ENCODE measurements at places on chromosomes 1 and 21.
A peak's percentile ranks its signal among the peaks of the same experiment; 100 is the strongest.

DNA sequence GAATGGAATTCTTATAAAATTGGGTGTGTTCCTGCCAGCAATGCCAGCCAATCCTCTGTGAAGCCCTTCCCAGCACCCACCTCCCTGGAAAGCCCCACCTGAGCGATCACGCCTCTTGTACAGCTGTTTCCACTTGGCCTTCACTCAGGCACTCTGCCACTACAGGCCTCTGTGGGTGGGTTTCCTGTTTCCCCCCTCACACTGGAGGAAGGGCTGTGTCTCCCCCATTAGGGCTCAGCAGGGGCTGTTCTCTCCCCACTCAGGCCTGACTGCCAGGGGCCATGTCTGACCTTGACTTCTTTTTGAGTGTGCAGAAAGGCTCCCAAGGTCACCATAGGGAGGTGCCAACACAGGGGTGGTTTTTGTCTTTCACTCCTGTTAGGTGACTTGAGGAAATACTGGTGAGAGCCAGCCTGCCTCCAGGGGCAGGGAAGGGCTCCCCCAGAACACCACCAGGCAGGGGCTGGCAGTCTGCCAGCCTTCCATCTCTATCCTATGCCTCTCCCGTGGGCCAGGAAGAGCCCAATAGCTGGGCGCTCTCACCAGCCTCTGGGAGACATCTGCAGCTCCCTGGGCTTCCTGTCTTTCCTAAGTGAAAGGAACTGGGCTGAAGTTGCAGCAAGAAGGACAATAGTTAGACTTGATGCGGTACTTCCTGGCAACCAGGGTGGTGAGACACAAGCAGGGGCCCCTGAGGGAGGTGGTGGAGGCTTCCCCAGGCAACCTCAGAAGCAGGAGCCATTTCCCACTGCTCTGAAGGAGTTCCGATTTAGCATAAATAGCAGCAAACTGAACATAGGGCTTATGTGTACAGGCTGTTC lies 49.1 kb downstream of the ELK4 start:
- DNase-seq: no peak

- DNase-seq: no peak
Measured at GRCh38 chr1:205961991-205962820, 18.9 kb upstream of the SLC26A9 start.

GRCh38 chr1:48073798-48074530 lies 76.8 kb upstream of the TRABD2B start:
- DNase-seq: no peak

GRCh38 chr1:77322061-77322900 lies 40.5 kb downstream of the AK5 start:
- no peak for DNase-seq

DNA sequence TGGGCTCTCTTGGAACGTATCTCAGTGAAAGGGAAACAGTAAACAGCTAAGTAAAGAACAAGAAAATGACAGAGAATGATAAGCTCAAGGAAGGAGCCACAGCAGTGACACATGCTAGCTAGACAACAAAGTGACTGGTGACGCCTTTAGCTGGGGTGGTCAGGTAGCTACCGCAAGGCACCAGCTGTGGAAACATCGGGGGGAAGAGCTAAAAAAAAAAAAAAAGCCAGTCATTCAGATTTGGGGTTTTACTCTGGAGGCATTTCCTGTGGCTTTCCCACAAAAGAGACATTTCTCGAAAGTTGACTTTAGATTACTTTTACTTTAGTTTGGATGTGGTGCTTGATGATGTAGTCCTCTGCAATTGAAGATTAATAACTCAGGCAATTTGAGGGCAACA lies 2.1 kb downstream of the FHAD1 start:
- DNase-seq: peak; percentile 44

DNA sequence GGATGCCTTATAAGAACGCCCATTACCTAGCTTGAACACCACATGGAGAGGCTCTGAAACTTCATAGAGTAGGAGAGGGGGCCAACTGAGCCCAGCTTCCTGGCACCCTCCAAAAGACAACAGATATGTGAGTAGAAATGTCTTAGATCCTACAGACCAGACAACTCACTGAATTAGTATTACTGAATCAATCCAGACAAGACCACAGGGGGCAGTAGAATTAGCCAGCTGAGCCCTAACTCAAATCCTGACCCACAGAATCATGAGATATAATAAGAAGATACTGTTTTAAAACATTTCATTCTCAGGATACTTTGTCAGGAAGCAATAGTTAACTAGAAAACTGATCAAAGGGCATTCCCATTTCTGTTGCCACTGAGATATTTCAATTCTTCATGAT lies 45.8 kb upstream of the C1orf21 start:
- no peak for DNase-seq

- no peak for DNase-seq
Measured at GRCh38 chr21:34684174-34684876, 15.5 kb downstream of the CLIC6 start.

- DNase-seq: no peak
Measured at GRCh38 chr1:154736841-154737240, 128.9 kb upstream of the ADAR start.

GRCh38 chr21:41979751-41980369 lies 26.0 kb upstream of the C2CD2 start:
- DNase-seq: no peak

GRCh38 chr1:101653482-101653946 lies 343.2 kb downstream of the OLFM3 start:
- no peak for DNase-seq

GRCh38 chr21:16302851-16303282 lies 573.1 kb downstream of the USP25 start:
- DNase-seq: no peak

- DNase-seq: peak; percentile 25
Measured at GRCh38 chr1:43530483-43531106, at the start of gene PTPRF. PTPRF (plus strand) TSS chr1:43530883; CDS start chr1:43545076, 14,193 bp downstream.

- no peak for DNase-seq
Measured at GRCh38 chr1:169043823-169044222, 62.7 kb upstream of the ATP1B1 start.

GRCh38 chr1:117493906-117494305 lies 111.9 kb upstream of the TENT5C start:
- no peak for DNase-seq

GRCh38 chr21:44617071-44617501 lies 5.2 kb downstream of the KRTAP10-8 start:
- DNase-seq: no peak

DNA sequence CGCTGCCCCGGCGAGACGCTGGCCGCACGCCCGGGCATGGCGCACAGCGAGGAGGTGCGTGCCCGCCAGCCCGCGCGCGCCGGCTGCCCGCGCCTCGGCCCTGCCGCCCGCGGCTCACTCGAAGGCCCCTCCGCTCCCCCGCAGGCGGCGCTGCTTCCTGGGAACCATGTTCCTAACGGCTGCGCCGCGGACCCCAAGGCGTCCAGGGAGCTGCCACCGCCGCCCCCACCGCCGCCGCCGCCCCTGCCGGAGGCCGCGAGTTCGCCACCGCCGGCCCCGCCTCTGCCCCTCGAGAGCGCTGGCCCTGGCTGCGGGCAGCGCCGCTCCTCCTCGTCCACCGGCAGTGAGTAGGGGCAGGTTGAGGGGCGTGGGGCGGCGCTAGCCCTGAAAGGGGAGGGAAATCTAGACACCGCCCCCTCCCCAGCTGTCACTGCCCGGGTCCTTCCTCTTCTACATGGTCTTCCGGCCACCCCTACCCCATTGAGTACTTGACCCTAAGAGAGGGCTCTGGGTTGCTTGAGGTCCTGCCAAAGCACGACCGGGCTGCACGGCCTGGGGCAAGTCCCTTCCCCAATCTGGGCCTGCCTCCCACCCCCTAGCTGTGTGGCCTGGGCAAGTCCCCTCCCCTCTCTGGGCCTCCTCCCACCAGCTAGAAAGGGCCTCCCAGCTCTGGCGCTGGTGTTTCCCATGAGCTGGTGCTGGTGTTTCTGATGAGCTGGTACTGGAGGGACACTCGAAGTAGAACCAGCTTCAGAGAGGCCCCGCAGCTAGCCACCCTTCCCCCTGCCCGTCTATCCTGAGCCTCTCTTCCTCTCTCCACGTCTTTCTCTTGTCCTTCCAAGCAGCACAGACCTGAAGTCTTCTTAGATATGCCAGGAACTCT lies 17.0 kb downstream of the TNFRSF25 start:
- no peak for DNase-seq

DNA sequence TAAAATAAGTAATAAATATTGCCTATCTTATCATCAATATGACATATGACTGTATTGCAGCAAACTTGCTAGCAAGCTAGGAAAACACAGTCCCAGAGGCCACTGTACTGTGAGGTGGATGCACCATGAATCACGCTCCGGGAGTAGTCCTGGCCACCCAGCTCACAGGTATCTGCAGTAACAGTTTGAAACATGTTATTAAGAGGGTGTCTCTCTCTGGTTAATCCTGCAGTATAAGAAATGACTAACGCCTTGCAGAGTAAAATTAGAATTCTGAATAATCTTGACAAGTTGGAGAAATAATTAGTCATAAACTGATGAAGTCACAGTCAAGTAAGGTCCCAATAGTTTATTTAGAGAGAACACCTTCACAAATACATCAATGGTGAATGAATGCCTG lies 34.0 kb upstream of the DPT start:
- no peak for DNase-seq

DNA sequence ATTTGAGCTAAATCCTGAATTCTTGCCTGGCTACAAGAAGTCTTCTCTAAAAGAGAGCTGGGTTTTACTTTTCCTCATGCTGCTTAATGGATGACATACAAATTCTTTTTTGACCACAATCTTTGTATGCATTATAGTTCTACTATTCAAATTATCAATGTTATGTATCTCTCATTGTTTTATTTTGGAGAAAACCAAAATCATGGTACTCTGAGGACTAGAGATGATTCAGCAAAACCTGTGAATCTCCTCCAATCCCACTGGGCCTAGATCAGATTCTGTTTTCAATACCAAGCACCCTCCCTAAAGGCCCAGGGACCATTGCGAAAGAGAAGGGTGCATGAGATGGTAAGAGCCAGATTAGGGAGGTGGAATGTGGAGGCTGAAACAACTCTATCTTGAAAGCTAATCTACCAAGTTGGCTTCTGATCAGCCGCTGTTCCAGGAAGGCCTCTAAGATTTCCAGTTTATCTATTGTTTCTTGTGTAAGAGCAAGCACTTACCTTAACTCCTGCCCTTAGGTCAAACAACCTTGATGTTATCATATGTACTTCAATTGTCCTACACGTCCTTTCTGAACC lies 547.2 kb downstream of the PLPP3 start:
- no peak for DNase-seq

GRCh38 chr21:35256468-35256988 lies 207.4 kb upstream of the RUNX1 start:
- DNase-seq: no peak

GRCh38 chr1:229209816-229210215 lies 61.1 kb upstream of the RAB4A start:
- no peak for DNase-seq

DNA sequence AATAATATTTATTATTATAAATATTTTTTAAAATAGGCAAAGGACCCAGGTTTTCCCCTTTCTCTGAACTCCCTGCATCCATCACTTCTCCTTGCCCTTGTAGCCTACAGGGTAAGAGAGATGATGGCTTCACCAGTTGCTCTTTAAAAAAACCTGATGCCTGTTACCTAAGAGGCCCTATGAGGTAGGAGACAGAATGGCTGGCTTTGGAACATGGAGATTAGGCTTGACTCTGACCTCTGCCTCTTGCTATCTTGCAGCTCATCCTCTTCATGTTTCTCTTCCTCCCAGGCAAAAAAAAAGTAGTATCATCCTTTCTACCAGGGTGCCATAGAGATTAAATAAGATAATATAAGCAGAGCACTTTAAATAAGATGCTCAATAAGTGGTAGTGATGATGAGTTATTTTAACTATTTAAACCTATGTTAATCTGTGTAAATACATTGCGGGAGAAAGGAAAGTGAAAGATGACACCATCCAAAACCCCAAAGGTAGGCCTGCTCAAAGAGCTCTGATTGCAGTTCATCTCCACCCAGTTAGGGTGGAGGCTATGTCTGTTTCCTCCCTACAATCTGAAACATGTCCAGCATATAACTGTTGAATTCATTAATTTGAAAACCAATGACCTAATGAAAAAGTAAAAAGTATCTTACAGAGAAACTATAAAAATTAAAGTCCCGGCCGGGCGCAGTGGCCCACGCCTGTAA lies 51.8 kb downstream of the RGS2 start:
- no peak for DNase-seq

DNA sequence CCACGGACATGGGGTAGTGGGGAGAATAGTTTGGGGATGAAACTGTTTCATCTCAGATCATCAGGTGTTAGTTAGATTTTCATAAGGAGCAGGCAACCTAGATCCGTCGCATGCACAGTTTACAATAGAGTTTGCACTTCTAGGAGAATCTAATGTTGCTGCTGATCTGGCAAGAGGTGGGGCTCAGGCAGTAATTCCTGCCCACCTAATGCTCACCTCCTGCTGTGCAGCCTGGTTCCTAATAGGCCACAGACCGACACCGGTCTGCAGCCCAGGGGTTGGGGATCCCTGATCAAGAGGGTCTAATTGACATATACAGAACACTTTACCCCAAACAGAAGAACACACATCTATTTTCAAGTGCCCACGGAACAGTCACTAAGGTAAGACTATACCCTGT lies 275.1 kb downstream of the PTPRU start:
- no peak for DNase-seq

DNA sequence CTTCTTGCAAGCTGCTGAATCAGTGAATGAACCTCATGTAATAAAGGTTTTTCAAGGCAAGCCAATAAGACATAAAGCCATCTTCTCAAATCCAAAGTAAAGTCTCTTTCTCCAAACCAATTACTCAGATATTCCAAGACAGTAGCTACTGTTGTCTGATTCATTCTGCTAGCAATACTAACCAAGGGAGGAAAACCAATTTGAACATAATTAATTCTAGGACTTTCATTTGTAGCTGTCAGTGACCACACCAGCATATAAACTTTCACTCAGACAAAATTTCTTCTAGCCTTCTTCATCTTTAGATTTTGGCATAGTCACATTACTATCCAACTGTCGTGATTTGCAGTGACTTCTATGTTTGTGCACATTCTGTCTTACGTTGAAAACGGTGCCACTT lies 10.5 kb upstream of the INTS3 start:
- DNase-seq: no peak

All from CD4-positive, alpha-beta memory T cell (primary cell).